ENCODE measurements at places on chromosomes 11 and 22.

GRCh38 chr22:20577045-20577444, 69.6 kb downstream of the MED15 start:
- no peak for DNase-seq

GRCh38 chr11:27201454-27202302, 161.1 kb downstream of the BBOX1 start:
- peak; percentile 82 for DNase-seq

- no peak for DNase-seq
These were observed 5.9 kb downstream of the SIAE start for GRCh38 chr11:124667601-124668000.

GRCh38 chr11:68040101-68040956, 1.5 kb downstream of the TCIRG1 start:
- peak; percentile 39 for DNase-seq

DNA sequence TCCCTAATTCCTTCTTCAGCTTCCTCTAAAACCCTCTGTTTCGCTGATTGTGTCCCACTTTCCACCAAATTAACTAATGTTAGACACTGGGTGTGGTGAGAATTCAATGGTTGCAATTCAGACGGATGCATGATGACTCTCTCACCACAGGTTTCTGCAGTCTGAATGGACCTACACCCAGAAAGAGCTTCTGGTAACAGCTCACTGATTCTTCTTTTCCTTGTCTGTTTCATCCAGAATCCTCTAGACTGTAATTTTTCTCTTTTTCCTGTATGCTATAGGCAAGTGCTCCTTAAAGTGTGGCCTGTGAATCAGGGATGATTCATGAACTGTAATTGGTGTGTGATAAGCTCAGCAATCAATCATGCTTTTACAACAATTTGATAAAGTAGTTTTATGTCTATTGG, 18.1 kb downstream of the MMP10 start:
- peak; percentile 85 for DNase-seq

- no peak for DNase-seq
These were observed 97.0 kb downstream of the RDX start for GRCh38 chr11:110199184-110199981.

- DNase-seq, result no peak
These were observed 1251.2 kb downstream of the BRD1 start for GRCh38 chr22:48576333-48577013.

- no peak for DNase-seq
These were observed 13.5 kb upstream of the FTH1 start for GRCh38 chr11:61980783-61981541.

GRCh38 chr11:126048197-126048596, 14.5 kb downstream of the CDON start:
- no peak for DNase-seq

DNA sequence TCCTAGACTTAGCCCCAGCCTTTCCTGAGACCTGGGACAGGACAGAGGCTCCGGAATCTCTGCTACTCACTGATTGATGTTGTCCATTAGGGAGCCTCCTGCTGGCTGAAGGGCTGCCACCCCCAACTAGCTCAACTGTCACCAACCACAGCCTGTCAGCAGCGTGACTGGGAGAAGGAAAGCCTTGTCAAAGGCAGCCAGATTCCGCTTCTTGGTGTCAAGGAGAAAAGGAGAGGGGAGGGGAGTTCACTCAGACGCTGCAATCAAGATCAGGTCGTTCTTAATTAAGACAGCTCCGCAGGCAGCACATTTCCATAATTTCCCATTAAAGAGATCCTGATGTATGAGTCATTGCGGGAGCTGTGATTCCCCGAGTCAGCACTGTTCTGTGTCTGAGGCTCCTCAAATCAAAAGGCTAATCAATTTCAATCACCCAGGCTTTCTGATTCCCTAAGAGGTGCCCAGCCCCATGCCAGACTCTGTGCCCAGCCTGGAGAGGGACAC, 152.8 kb upstream of the ZBED5 start:
- DNase-seq, result peak; percentile 63

DNA sequence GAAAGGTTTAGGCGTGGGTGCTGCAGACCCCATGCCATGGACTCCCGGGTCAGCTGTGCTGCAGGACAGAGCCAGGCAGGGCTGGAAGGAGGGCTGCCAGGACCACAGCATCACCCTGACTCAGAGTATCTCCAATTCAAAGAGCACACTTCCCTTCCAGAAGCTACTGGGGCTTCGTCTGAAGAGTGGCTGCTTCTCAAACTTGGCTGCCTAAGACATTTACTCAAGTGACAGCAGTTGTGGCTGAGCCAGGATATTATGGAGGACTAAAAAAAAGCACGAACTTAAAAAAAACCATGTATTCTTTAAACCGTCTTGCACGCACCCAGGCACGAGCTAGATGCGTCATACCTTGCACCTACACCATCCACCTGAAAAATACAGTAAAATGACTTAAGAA, 13.0 kb upstream of the BID start:
- DNase-seq, result no peak

- no peak for DNase-seq
These were observed 35.0 kb downstream of the PDGFB start for GRCh38 chr22:39209756-39210155.

GRCh38 chr11:22454461-22455090, 116.4 kb downstream of the SLC17A6 start:
- DNase-seq, result no peak

DNA sequence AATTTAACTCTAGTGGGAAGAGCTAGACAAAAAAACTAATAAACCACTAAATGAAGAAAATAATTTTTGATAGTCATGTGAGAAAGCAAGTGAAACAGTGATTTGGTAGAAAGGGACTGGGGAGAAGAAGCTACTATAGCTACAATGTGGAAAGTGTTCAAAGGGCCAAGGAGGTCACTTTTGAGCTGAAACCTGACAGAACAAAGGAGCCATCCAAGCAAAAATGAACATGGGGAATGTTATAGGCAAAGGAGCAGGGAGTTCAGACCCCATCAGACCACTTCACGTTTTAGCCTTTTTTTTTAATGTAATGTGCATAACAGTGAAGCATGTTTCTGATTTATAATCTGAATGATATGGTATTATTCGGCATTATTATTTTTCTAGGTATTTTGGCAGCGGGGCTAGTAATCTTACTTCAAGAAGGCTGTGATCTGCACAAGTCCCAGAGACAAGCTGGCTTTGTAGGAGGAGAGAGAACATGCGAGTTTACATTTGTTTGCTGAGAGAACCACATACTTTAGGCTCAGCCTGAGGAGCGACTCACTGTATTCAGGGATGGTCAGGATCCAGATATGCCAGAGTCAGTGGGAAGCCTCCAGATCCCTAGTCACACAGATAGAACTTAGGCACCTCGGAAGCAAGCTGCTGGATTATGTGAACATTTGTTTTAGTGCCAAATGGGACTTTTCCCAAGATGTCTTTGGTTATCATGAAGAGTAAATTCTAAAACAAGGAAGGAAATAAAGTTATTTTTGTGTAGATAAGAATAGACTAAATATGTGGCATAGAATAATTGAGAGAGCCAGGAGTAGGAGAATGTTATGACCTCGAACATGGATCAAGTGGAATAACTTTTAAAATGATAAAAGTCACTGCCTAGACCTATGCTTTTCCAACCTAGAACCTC, 118.6 kb downstream of the TRIM44 start:
- peak; percentile 60 for DNase-seq

DNA sequence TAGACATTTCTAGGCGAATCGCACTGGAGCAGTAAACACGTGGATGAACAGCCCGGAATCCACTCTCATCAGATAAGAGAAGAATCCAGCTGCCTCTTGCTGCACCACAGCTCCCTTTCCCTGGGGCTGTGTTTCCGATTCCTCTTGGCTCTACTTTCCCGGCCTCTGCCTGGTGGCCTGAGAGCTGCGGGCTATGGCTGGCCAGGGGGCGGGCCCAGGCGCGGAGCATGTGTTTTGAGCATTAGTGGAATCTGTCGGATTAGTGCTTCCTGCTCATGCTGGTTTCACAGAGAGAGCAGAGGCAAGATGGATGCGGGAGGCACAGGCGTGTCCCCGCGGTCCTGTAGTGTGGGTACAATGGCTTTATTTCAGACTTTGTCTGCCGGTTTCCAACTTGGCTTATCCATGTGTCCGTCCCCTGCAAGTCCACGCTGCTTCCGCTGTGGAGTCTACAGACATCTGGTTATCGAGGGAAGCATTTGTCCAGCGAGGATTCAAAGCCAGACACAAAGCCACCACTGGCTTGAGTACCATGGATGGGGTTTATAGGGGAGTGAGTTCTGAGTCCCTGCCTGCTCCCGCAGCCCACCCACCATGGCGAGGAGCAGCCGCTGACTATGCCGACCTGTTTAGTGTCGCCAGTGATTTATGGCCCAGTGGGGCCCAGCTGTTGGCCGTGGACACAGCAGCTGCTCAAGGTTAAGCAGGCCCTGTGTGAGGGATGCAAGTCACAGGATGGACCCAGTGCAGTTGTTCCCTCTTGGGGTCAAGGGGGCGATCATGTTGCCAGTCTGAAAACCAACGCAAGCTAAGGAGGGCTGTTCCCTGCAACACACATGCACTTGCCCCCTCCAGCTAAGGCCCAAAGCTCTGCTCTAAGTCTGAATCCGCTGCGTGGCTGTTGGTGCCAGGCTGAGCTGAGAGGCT, 43.3 kb upstream of the EP300 start:
- DNase-seq, result peak; percentile 3

GRCh38 chr11:15888556-15889345, 467.6 kb downstream of the SOX6 start:
- no peak for DNase-seq

DNA sequence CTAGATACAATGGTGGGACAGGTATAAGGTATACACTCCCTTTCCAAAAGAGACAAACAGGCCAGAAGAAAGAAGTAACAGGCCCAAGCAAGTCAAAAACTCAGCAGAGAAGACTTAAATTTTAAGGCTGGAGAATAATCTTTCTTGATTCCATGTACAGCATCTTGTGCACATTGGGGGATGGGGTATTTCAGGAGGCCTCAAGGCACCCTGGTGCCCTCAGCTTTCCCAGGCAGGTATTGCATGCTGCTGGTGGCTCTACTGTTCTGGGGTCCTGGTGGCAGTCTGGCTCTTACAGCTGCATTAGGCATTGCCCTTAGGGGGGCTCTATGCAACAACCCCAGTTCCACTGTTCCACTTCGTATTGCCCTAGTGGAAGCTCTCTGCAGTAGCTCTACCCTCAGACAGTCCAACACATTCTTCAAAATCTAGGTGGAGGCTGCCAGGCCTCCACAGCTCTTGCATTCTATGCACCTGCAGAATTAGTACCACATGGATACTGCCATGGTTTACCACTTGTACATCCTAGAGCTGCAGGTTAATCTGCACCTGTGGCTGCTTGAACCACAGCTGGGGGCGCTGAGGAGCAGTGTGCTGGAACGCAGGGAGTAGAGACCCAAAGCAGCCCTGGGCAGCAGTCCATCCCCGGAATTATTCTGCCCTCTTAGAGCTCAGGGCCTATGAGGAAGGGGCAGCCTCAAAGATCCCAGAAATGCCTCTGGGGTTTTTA, 4.2 kb upstream of the CTSC start:
- no peak for DNase-seq

- no peak for DNase-seq
These were observed 287 bp downstream of the RPS13 start for GRCh38 chr11:17077240-17077519.

GRCh38 chr11:119306373-119306890, 10.5 kb downstream of the MCAM start:
- DNase-seq, result no peak

DNA sequence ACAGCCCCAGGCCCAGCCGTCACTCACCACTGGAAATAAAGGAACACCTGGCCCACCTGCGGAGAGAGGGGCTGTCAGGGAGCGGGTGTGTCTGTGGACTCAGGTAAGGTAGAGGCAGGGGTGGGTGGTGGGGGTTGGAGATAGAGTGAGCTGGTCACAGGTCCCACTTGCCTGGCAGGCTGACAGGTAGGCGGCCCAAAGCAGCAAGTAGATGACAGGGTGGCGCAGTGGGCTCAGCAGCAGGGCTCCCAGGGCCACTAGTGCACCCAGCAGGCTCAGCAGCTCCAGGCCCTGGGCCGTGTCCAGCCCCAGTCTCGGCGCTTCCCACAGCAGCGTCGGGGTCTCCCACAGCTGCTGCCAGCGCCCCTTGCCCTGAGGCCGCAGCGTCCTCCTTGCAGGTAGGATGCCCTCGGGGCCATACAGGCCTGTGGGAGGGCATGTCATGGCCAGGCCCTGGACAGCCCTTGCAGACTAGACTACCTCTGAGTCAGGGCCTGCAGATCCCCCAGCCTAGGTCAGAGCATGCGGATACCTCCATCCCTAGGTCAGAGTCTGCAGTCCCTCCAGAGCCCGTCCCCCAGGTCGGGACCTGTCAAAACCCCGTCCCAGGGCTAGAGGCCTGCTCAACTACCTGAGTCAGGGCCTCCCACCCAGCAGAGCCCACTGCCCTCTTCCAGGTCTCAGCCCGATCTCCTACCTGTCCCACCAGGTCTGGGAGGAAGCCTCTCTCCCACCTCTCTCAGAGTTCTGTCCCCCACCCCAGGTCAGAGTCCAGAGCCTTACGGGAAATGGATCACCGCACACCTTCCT, 686 bp downstream of the LMF2 start:
- no peak for DNase-seq

- peak; percentile 54 for DNase-seq
These were observed 89.0 kb downstream of the ISX start for GRCh38 chr22:35154937-35155387.

- no peak for DNase-seq
These were observed 42.6 kb downstream of the BRD1 start for GRCh38 chr22:49785046-49785521.

DNA sequence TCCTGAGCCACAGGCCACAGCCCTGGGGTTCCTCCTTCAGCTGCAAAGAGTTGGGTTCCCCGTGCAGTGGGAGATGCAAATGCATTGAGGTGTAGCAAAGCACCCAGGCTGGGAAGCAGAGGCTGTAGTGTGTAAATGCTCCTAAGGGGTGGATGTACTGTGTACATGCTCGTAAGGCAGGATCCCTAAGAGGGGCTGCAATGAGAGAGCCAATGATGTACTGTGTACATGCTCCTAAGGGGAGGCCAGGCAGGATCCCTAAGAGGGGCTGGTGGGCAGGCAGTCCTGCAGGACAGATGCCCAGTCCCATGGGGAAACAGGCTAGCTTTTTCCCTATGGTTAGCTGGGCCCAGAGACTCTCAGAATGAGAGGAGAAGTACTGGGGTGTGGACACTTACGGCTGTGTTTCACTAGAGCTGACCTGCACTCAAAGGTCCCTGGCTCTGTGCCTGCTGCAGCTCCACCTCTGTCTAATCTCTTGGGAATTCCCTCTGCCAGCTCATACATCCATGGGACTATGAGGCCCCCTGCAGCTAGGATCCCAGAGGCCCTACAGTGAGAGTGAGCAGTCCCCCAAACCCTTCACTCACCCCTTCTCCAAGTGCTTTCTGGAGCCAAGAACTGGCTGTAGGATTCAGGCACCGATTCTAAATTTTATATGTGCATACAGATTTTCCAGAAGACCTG, 261.9 kb upstream of the LUZP2 start:
- no peak for DNase-seq

DNA sequence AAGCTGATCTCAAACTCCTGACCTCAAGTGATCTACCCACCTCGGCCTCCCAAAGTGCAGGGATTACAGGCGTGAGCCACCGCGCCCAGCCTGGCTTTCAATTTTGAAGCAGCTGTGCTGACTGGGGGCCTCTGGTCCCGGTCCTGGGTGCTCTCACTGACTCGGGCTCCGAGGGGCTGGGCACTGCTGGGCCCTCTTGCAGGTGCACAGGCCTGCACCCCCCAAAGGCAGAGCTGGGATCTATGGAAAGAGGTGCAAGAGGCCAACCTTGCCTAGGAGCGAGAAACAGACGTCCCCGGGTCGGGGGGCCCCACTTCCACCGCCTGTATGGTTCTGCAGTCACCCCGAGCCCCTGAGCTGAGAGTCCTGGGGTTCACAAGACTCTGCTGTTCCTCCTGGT, 33.2 kb downstream of the KIAA0930 start:
- DNase-seq, result no peak

Data from kidney glomerular epithelial cell (primary cell).